CD14-positive monocyte (primary cell): ENCODE measurements at places on chromosomes 7 and 10.

- DNase-seq: no peak
- H3K4me3 ChIP-seq: no peak overlapping the region
- no peak overlapping the region for H3K27ac ChIP-seq
- H3K36me3 ChIP-seq: no peaks in the 10 kb centered on the region
- H3K27me3 ChIP-seq: no peaks in the 10 kb centered on the region
Measured at GRCh38 chr10:110411047-110411410, 86.7 kb upstream of the DUSP5 start.

- H3K4me3 ChIP-seq: no peak overlapping the region
- no peaks in the 10 kb centered on the region for H3K36me3 ChIP-seq
- H3K27ac ChIP-seq: no peak overlapping the region
- DNase-seq: no peak
- no peaks in the 10 kb centered on the region for H3K4me1 ChIP-seq
Measured at GRCh38 chr7:153939654-153940053, 112.5 kb upstream of the DPP6 start.

DNA sequence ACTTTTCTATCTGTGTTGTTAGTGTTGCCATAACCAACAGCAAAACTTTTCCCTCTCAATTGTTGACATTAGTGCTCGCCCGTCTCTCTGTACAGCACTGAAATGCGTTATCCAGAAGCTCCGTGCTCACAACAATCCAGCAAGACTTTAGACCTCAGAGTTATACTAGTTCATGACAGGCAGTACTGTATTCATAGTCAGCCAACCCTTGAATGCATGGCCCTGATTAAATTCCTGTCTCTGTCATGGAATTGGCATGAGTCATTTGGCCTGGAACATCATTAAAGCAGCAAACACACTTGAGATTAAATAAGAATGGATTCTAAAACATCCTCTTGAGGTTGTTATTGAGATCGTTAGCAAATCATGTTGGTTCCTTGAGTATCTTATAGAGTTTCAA is 405.5 kb upstream of the C7orf33 start:
- no peak for DNase-seq
- no peak overlapping the region for H3K27ac ChIP-seq

DNA sequence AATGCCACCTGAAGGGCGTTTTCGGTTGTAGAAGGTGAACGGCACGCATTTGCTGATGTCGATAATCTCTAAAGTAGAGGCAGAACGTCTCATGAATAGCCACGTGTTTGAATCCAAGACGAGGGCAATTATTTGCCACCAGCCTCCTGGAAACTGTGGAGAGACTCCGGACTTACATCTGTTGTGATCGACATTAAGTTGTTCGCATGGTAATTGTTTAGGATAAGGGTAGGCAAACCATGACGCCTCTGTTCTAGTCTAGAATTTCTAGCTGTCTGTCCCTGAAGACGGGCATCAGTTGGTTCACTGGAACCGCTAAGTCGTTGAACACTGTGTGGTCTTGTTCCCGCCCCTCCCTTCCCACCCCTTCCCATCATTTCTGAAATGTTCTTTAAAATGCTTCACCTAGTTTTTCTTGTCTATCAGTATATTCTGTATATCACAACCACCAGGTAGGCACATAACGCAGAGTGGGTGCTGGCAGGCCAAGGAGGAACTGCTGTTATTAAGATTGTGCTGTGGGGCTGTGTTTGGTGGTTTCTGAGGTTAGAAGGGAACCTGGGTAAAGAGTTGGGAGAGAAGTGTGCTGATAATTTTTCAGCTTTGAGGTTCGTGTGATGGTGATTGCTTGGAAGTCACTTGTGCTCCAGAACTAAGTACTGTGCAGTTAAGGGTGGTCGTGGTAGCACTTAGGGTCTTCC is 1.2 kb downstream of the UBE3C start:
- peak overlapping the region; percentile 84 for H3K27ac ChIP-seq
- peaks cover 53% of the 10 kb centered on the region for H3K4me1 ChIP-seq
- peak; percentile 12 for DNase-seq
- H3K27me3 ChIP-seq: no peaks in the 10 kb centered on the region
- peaks cover 8% of the 10 kb centered on the region for H3K36me3 ChIP-seq

DNA sequence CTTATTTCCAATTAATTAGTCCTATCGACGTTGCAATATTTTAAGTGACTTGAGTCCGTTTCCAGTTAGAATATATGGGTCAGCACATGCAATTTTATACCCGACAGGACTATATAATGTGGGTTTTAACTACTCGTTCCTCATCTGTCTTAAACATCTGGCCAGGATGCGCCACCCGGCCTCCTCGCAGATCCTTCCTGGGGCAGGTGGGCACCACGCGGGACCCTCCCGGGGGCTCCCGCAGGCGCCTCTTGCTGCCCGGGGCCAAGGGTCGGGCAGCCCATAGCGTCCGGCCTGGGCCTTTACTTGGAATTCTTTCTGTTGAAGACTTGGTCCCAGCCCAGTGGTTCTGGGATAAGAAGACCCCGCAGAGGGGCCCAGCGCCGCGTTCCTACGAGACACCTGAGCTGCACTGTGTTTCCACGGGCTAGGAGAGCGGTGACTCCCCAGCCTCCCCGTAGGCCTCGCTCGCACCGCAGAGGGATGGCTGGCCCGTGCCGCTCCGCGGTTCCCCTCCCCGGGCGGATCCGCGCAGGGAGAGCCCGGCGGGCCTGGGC is 10.1 kb upstream of the MNX1 start:
- peaks cover 69% of the 10 kb centered on the region for H3K27me3 ChIP-seq
- H3K27ac ChIP-seq: no peak overlapping the region
- H3K36me3 ChIP-seq: no peaks in the 10 kb centered on the region
- H3K4me3 ChIP-seq: no peak overlapping the region
- DNase-seq: no peak

DNA sequence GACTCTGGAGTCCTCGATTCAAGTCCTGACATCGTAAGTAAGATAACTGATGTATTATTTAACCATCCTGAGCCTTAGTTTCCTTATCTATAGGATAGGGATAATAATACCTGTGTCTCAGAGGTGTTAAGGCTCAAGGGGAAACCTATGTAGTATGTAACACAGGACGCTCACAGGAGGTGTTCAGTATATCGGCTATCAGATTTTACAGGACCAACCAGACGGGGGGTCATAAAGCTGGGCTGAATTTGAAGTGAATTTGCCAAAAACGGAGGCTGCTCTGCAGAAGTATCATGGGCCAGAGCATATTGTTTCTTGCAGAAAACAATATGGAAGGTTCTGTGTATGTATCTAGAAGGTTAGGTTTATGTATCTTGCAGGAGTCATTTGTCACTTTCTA is 11.1 kb upstream of the ZNF282 start:
- H3K4me3 ChIP-seq: no peak overlapping the region
- peaks cover 33% of the 10 kb centered on the region for H3K36me3 ChIP-seq
- no peaks in the 10 kb centered on the region for H3K4me1 ChIP-seq
- no peaks in the 10 kb centered on the region for H3K27me3 ChIP-seq
- no peak for DNase-seq

- H3K36me3 ChIP-seq: no peaks in the 10 kb centered on the region
- DNase-seq: peak; percentile 82
- H3K27ac ChIP-seq: no peak overlapping the region
- H3K4me3 ChIP-seq: no peak overlapping the region
- no peaks in the 10 kb centered on the region for H3K27me3 ChIP-seq
Measured at GRCh38 chr10:103481974-103482531, 3.0 kb upstream of the CALHM3 start.

- H3K4me3 ChIP-seq: no peak overlapping the region
- no peaks in the 10 kb centered on the region for H3K4me1 ChIP-seq
- H3K27me3 ChIP-seq: no peaks in the 10 kb centered on the region
Measured at GRCh38 chr7:141272417-141272816, 198.6 kb downstream of the TMEM178B start.

- DNase-seq: no peak
- no peak overlapping the region for H3K27ac ChIP-seq
- H3K4me1 ChIP-seq: no peaks in the 10 kb centered on the region
- H3K27me3 ChIP-seq: no peaks in the 10 kb centered on the region
- H3K36me3 ChIP-seq: no peaks in the 10 kb centered on the region
Measured at GRCh38 chr10:677038-677437, 12.4 kb downstream of the DIP2C start.

DNA sequence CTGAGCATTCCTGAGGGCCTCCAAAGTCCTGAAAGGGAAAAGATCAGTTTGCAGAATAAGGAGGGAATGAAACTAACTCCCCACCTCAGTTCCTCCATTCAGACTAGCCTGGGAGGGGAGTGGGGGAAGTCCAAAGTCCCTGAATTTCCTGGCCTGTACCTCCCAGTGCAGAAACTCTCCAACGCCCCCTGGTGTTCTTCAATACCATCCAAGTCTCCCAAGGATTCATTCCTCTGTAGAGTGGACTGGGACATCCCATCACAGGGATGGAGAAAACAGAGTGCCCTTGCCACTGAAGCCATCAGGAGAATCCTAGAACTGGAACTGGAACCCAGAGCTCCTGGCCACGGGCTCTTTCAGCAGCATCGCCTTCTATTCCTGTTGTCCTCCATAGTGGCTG is 1.6 kb upstream of the COL13A1 start:
- H3K4me1 ChIP-seq: peaks cover 7% of the 10 kb centered on the region
- peaks cover 42% of the 10 kb centered on the region for H3K27me3 ChIP-seq
- H3K36me3 ChIP-seq: no peaks in the 10 kb centered on the region
- H3K27ac ChIP-seq: no peak overlapping the region
- H3K4me3 ChIP-seq: no peak overlapping the region

- H3K27ac ChIP-seq: no peak overlapping the region
- H3K27me3 ChIP-seq: no peaks in the 10 kb centered on the region
- no peak for DNase-seq
- H3K4me3 ChIP-seq: no peak overlapping the region
Measured at GRCh38 chr10:19411119-19411518, 362.5 kb downstream of the MALRD1 start.

DNA sequence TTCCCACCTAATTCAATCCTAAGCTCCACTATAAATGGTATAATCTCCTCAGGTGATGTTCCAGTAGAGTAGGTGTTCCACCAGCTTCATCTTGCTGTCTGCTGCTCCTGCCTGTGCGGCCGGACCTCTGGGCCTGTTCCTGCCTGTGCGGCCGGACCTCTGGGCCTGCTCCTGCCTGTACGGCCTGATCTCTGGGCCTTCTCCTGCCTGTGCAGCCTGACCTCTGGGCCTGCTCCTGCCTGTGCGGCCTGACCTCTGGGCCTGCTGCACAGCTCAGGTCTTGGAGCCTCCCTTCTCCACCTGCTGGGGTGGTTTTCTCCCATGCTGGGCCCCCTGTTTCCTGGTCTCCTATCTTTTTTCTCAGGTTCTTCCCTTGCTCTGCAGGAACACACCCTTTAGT is 117.8 kb downstream of the USP6NL start:
- no peak overlapping the region for H3K4me3 ChIP-seq
- no peak for DNase-seq
- H3K36me3 ChIP-seq: peaks cover 15% of the 10 kb centered on the region
- no peaks in the 10 kb centered on the region for H3K4me1 ChIP-seq
- H3K27ac ChIP-seq: no peak overlapping the region
